ENCODE measurements at places on chromosomes 2 and 18.
A peak's percentile ranks its signal among the peaks of the same experiment; 100 is the strongest.

DNA sequence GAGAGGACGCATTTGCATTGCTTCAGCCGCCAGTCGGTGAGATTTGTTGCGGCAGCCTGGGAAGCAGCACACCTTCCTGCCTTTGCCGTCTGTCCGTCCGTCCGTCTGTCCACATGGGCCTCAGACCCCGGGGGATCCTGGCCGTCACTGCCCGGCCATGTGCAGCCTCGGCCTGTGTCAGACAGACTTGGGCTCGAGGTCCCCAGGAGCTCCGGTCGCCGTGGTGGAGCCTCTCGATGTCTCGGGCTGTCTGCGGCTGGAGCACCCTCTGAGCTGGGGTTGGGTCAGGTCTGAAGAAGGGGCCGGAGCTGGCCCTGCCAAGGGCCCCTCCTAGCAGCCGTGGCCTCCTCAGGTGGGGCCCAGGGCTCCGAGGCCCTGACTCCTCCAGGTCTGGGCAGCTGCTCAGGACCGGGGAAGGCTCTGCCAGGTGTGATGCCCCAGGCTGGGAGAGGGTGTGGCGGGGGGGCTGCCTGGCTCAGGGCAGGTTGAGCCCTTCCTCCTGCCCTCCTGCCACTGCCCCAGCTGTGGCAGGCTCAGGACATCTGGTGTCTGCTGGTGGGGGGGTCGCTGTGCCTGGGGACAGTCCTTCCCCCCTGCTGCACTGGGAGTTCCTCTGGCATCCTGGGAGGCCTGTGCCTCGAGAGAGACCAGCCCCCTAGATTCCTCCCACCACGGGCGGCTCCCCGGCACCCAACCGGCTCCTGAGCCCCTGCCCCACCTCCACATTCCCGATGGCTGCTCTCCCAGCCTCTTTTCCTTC is 11.8 kb downstream of the NEU4 start:
- no peak for DNase-seq

DNA sequence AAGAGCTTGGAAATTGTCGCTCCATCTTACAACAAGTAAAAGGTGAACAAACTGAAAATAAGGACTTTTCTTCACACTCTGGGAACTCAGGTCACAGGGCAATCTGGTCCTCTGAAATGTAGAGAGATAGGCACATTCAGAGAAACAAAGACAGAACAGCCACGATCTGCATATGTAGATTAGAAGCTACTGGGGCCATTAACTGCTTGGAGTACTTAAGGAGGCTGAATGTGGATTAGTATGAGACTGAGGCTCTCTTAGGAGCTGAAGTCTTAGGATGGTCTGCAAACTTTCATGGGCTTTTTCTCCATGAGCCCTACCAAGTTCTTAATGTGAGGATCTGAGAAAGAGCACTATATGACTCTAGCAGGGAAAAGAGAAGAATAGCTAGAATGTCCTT is 265.3 kb upstream of the NXPH2 start:
- no peak for DNase-seq

GRCh38 chr2:157173740-157174184 is 83.7 kb upstream of the GALNT5 start:
- no peak for DNase-seq

GRCh38 chr2:96118698-96119388 is 2.5 kb upstream of the ADRA2B start:
- DNase-seq = no peak

DNA sequence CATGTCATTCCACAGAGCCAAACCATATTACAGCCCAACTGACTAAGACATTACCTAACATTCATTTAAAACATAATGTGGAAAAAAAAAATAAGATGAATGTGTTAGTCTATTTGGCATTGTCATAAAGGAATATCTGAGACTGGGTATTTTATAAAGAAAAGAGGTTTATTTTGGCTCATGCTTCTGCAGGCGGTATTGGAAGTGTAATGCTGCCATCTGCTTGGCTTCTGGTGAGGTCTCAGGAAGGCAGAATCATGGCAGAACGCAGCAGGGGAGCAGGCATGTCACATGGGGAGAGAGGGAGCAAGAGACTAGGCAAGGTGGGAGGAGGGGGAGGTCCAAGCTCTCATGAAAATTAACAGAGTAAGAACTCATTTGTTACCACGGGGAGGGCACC is 504.8 kb upstream of the LRATD1 start:
- DNase-seq = no peak

GRCh38 chr2:36451512-36451911 is 95.9 kb downstream of the CRIM1 start:
- no peak for DNase-seq

DNA sequence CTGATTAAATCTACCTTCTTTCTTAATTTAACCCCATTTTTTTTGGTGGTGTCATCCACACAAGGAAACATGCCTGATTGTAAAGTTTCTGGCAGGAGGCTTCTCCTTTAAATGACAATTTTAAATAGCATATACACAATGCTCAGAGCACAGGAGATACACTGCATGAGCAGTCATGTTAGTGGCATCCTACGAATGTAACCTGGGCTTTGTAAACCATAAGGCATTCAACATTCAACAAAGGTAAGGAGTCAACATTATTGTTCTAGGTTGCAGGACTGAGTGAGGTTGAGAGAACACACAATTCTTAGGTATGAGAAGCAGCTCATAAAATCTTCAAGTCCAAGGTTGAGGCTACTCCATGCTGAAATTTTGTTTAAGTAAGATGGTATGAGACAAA is 266.6 kb upstream of the SIX2 start:
- no peak for DNase-seq

- no peak for DNase-seq
These were observed 65.2 kb upstream of the CRIM1 start for GRCh38 chr2:36290306-36290856.

DNA sequence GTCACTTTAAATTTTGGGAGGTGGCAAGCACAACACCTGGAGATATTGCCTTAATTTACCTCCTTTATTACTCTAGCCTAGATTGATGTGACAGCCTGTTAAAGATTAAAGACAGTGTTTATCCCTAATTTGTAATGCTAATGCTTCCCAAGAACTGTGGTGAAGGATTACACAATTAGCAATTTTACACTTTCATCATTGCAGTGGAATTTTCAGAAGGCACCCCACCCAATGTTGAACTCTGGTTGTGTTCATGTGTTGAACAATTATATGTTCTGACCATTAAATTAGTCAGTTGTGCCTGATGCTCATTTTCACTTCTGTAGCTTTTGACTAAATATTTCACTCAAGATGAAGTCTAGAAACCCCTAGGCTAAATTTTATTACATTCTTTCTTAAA is 317.1 kb upstream of the CWC22 start:
- DNase-seq = no peak

DNA sequence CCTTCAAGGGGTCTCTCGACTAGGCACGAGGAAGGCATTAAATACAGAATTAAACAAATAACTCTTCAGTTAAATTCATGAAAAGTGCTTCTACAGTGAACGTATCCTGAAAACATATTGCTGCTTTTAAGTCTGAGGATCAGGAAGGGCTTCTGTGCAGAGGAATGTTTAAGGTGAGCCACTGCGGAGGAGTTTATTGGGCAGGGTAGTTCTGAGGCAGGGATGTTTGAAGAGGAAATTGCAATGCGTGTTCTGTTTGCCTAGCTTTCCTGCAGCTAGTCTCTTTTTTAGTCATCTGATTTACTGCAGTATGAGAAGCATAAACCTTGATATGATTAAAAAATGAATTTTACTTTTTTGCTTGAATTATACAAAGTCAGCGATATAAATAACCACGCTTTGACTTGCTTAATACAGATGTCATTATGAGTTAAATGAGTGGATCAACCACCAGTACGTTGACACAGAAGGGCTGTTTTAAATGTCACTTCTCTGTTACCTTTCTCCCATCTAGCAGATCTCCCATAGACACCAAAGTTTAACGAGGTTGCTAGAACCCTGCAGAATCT is 98.7 kb downstream of the CTNNA2 start:
- no peak for DNase-seq

DNA sequence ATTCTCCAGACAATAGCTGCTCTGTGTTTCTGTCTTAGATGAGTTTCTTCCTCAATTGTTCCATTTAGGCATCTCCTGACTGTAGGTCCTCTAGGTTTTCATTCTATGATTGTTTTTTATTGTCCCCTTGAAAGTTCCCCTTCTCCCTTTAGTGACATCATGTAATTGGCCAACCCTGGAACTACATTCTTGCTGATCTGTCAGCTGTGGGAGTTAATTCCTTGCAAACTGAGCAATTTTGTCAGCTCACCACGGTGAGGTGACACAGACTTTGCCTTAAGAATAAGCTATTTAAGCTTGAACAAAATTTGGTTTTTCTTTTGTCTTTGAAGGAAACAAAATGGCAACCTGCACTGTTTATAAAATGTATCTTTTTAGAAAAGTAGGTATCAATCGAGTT is 95.9 kb downstream of the TXNL1 start:
- no peak for DNase-seq

DNA sequence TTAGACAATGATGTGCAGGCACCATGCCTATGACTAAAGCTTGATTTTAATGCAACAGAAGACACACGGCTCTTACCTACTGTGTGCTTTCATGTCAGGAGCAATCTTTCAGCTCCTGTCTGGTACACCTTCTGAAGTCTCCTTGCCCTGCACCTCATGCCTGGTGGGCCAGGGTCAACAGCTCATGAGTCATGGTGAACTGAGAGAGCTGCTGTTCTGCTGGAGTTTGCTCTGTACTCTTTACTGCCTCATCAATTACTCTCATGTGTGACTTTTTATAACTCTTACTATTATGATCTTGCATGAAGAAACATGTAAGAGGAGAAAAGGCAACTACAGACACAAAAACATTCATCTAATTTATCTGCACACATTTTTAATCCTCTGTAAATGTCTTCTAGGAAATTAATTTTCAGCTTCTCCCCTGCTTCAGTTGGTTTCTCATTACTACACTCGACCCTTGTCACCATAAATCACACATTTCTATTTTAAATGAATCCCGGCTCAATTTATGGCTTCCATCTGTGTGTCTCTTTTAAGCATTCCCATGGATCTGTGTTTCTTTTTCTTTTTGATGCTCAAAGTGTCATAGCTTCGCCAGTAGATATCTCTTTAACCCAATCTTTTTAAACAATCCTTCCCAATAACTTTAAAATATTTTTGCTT is 9.7 kb downstream of the SERPINB7 start:
- DNase-seq = no peak

GRCh38 chr2:214575030-214575429 is 164.2 kb downstream of the VWC2L start:
- DNase-seq = no peak

DNA sequence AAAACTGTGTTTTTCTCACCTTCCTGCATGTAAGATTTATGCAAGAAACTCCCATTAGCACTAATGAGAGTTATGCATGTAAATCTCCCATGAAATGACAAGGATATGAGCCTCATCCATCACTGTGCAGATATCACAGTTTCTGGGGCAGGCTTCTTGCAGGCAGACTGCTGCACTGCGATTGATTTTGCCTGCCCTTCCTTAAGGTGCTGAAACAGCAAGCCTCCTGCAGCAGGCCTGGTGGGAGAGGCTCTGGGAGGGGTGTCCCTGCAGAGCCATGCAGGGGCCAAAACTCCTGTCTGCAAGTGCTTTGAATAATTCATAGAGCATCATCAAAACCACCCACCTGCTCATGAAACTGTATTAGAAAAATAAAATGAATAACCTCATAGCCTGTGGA is 285.9 kb downstream of the MYT1L start:
- DNase-seq = no peak

DNA sequence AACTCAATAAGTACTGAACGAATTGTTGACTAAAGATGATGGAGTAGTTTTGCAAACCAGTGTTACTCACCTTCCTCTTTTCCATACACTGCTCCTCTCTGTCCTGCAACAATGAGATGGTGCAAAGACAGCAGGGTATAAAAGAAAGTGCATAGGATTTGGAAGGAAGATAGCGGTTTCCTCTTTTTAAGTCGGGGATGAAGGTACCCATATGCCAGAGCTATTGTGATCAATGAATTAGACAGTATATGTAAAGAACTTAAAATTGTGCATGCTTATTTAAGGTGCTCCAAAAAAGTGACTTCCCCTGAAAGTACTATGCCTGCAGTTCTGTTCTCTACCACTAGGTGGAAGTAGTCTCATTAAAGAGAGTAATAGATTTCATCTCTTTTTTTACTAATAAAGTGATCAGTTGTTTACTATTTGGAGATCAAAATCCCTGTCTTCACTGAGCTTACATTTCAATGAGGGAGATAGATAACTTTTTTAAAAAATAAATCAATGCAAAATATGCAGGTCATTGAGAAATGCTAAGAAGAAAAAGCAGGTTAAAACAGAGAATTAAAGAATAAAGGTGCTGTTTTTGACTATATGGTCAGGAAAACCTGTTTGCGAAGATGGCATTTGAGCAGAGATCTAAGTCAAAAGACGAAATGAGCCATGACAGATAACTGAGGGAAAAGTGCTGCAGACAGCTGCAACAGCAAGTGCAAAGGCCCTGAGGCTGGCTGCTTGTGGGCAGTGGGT is 339.7 kb upstream of the SLC14A2 start:
- DNase-seq = no peak

GRCh38 chr2:78699696-78700095 is 325.8 kb upstream of the REG3G start:
- no peak for DNase-seq

- no peak for DNase-seq
These were observed 2.0 kb downstream of the SDC1 start for GRCh38 chr2:20222769-20223406.

DNA sequence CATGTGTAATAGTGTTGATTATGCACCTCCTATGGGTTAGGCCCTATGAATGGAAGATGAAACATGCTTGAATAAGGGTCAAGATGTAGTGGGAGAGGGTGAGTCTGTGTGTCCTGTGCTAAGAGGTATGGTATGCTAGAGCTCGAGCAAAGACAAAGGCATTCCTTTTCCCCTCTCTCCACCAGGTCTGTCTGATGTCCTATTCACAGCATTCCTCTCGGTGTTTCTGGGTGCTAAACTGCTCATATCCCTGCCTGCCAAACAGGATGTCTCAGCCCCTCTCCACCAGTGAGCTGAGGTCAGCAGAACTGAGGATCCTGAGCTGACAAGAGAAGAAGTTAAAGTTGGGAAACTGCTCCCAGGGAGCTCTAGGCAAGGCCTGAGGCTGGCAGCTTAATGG is 344.9 kb downstream of the TSN start:
- DNase-seq = no peak

GRCh38 chr2:188181884-188182283 is 109.8 kb upstream of the GULP1 start:
- DNase-seq = no peak

DNA sequence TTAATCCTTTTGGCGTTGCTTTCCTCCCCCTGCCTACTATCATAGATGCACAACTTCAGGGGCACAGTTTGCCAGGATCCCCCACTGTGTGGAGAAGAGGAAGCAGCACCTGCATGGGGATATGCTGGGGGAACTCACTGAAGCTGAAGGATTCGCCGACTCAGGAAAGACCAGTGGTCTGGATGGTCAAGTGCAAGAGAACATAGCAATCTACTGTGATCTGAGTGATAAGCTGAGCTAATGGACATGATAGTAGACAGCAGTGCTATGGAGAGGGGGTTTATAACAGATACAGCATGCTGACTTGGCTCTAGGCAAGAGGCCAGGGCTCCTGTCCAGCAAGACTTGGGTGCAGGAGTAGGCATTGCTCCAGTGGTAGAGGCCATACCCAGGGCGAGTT is 124.4 kb upstream of the NRP2 start:
- DNase-seq = no peak

- peak; percentile 28 for DNase-seq
These were observed 59.6 kb downstream of the SP110 start for GRCh38 chr2:230160112-230160660.
